Lung microvascular endothelial cell (primary cell): ENCODE measurements at places on chromosomes 6 and 20. TPM values are rescaled to one million over a fixed set of nuclear protein-coding genes. Genes with fewer than 3 reads are reported as not detected.

DNA sequence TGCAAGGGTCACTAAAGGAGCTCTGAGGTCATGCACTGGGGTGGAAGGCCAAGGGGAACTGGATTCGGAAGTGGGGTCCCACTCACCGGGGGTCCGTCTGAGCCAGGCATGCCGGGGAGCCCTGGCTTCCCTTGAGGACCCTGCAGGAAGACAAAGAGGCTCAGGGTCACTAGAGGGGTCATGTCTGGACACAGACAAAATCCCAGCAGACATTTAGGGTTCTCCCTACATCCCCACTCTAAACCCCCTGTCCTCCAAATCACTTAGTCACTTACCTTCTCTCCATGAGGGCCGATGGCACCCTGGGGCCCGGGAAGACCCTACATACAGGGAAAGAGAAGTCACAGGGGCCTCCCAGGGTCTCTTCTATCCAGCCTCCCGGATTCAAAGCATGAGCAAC is 15.4 kb downstream of the COL11A2 start:
- no peak for DNase-seq

- no peak for DNase-seq
Observed at GRCh38 chr20:19019734-19020364, 192.6 kb upstream of the SLC24A3 start.

DNA sequence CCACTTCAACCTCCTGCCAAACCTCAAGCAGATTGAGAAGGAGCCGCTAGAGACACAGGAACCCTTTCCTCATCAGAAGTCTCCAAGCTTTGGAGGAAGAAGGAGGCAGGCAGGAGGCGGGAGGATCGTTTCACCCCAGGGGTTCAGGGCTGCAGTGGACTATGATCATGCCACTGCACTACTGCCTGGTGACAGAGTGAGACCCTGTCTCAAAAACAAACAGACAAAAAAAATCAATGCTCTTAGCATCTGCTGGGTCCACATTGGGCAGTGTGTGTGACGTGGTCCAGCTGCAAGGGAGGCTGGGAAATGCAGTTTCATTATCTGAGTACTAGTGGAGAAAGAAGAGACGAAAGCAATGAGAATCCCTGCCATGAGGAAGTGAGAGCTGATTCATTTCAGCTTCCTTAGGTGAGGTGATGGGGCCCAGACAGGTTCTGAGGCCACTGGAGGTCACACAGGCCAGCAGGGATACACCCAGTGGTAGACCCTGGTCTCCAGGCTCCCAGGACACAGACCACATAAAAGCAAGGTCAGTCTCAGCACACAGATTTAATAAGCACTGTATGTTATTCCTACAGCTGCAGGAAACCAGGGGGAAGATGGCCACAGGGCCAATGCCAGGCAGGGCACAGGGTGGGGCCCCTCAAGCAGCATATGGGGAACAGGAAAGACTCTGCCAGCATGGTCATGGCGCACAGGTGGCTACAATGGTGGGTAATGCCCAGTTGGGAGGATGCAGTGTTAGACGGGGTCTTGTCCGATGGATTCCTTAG is 4.3 kb downstream of the GFRA4 start:
- no peak for DNase-seq

GRCh38 chr6:17959302-17959701 is 28.1 kb downstream of the KIF13A start:
- DNase-seq = no peak

DNA sequence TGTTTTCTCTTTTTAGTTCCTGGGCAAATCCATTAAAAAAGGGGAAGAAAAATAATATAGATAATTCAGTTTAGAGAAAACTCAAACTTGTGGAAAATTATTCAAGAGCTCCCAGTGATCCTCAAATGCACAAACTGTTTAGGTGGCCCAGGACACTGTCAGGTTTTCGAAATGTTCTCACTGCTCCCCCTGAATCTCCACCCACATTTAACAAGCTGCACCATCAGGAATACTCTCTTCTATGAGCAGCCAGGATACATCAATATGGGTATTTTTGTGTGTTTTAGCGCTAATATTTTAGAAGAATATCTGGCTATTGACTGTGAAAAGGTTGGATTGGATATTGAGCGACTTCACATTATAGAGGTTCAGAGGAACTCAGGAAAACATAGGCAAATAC is 43.9 kb downstream of the OR2B2 start:
- DNase-seq = no peak

DNA sequence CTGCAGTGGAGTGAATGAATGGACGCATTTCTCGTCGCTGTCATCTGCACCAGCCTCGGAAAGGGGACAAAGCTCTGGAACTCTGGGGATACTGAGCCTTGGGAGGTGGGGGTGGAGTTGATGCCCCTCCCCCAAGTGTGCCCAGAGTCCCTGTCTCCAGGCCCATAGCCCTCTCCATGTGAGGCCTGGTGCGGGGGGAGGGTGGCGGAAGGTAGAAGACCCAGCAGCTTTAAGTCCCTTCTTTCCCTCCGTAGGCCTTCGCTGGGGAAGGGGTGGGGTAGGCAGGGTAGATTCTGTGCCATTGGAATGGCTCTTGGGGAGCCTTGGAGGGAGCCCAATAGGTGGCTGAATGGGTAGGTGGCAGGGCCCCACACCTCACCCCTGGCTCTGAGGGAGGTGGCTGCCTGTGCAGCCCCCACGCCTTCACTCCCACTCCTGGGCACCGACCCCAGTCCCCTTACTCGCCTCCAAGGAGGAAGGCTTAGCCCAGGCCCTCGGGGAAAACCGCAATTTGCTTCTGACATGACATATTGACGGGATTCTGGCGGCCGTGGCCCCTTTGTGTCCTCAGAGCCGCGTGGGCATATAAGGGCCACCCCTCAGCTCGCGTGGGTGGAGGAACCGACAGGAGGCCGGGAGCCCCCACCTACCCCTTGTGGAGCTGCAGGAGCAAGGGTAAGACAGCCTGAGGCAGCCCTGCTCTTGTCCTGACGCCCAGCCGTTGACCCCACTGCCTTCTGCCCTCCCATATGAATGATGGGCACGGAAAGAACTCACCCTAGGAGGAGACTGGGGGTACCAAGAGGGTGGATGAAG is at the start of gene BPIFB3:
BPIFB3 (plus strand) TSS at position 613 of the 816 bp plus-strand sequence. CDS start 1,533 bp downstream, outside the sequence.
- no peak for DNase-seq

GRCh38 chr6:108113557-108114519 is 39.3 kb upstream of the OSTM1 start:
- DNase-seq = peak; percentile 56

DNA sequence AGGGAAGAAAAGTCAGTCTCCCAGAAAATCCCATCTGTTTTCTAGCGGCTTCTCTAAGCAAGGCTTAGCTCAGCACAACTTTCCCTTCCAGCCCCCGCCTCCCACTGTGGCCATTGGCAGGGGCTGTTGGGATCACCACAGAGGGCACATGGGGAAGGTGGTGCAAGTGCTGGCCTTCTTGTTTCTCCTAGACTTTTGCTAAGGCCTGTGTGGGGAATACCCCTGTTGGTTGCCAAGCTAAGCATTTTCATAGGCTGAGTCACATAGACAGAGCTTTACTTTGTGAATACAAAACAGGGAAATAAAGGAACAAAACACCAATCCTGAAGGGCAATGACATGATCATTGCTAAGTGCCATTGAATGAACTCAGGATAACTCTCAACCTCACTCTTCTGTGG is 32.4 kb upstream of the TIAM2 start:
- peak; percentile 59 for DNase-seq

GRCh38 chr6:139416146-139416545 is 41.7 kb upstream of the CITED2 start:
- no peak for DNase-seq

DNA sequence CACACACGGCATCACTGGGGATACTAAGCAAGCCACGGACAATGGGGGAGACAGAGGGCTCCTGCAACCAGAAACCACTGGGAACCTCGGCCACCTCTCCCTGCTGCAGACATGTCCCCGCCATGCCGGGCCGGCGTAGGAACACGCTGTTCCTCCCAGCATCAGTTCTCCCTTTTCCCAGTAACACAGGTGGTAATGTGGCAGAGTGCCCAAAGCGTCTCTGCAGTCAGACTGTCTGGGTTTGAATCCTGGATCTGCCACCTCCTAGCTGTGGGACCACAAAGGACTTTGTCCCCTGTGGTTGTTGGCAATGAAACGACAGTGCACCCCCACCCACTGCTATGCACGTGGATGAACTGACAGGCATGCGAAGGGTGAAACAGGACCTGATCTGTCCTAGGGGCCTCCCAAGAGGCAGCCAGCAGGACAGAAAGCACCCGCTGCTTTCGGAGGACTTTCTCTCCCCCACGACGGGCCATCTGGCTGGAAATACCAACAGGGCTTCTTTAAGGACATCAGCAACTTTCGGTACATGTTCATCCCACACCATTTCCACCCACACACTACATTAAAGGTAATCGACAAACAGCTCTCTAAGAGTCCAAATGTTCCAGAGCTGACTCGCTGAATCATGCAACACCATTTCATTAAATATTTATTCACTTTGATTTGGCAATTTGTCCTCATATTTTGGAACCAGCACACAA is 74.1 kb downstream of the SULF2 start:
- no peak for DNase-seq

DNA sequence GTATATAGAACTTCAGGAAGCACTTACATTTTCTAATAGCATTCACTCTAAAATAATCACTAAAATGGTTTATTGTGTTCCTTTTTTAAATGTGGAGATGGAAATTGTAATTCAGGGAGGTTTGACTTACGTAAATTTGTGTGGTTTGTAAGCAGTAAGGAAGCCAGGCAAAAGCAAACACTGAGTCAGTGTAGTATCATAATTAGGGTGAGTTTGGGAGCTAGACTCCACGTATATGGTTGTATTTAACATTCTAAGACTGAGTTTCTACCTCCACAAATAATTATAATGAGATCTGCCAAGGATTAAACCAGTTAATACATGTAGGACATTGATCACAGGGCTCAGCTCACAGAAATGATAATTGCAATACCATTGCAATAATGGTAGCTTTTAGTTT is 425.5 kb downstream of the CBLN4 start:
- no peak for DNase-seq

DNA sequence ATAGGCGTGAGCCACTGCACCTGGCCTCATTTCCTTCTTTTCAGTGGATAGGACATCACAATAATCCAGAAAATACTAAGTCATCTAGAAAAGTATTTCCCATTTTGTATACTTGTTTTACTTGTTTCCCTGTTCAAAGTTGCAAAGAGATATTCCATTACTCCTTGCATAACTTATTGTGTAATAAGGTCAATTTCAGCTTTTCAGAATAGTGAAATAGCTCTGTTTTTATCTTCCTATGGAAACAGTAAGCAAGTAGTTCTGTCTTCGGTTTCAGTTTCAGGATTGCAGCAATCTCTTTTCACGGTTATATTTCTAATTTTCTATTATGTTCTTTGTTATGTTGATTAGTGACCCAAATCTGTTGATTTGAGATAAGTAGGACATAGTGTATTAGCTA is 6.0 kb downstream of the STX11 start:
- DNase-seq = peak; percentile 21

GRCh38 chr6:53441035-53441493 is 92.3 kb upstream of the ELOVL5 start:
- DNase-seq = peak; percentile 23

DNA sequence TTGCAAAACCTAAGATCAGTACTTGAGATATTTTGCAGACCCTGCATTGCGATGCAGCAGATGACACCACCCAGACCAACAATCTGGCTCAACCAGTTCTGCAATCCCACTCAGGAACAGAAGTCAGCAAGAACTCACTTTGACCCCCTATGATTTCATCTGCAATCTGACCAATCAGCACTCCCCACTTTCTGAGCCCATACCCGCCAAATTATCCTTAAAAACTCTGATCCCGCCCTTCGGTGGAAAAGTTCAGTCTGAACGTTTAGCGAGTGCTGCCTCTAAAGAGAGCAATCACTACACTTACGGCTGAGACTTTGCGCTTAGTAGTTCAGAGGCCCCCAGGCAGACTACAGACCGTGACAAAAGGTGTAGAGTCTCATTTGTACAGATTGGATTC is 17.3 kb upstream of the KIAA1586 start:
- no peak for DNase-seq

DNA sequence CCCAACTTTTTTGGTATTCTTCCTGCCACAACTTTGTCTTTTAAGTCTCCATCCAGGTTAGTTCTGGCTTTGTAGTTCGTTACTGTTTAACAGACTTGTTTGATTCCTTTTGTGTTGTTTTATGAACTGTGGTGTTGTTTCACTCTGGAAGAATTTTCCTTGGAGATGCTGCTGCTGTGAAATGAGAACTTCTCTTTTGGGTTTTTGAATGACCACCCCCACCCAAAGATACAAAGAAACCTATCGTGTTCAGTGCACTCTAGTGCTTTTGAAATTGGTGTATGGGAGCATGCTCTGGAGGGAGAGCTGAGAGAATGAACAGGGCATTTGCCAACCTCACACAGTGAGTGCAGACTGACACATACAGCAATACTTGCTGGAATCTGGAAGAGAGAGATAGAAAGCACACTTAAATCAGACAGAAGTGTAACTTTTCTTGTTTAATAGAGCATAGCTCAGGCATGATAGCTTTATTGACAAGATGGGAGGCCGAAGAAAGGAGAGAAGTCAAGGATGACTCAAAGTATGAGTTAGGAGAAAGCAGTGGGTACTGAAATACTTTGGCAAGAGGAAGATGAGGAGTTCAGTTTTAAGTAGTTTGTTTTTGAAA is 293.1 kb downstream of the SOX4 start:
- DNase-seq = no peak

DNA sequence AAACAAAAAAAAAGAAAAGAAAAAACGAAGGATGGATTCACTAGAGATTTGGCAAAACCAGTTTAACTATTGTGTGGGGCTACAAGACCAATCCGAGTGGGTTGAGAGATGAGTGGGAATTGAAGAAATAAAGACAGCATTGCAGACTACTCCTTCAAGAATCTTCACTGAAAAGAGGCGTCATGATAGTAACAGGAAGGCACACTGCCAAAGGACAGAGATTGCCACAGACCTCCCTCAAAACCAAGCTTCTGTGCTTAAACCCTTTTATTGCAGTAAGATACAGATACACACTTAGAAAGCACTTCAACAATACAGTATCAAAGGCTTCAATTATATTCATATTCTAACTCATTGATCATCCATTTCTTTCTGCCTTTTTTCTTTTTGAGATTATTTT is 103.9 kb downstream of the IPCEF1 start:
- no peak for DNase-seq

DNA sequence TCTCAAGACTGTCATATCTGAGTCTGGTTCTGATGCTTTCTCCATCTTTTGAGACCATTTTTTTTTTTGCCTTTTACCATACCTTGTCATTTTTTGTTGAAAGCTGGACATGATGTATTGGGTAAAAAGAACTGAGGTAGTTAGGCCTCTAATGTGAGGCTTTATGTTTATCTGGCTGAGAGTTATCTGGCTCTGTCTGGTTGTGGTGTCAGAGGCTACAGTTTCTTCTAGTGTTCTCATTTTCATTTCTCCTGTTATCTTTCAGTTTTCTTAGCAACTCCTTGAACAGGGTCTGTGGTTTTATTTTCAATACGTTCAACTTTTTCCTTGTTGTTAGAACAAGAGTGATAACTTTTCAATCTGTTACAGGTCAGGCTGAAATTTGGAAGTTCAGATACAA is 49.2 kb upstream of the ATXN1 start:
- no peak for DNase-seq

GRCh38 chr20:20241976-20242375 is 125.9 kb upstream of the INSM1 start:
- DNase-seq = no peak

GMDS gene
- total RNA-seq = 7.2 and 7.7 TPM in 2 replicates

TMC2 gene
- not detected in 2 replicates for total RNA-seq

LINC00237 gene
- total RNA-seq = not detected in 2 replicates

SLCO4A1 gene
- 0.60 and 0.65 TPM in 2 replicates for total RNA-seq

SIRPD gene
- not detected in 2 replicates for total RNA-seq

EYA4 gene
- 0.22 and 0.40 TPM in 2 replicates for total RNA-seq

NRSN1 gene
- not detected in 2 replicates for total RNA-seq

ZNF311 gene
- under 0.01 and 0.22 TPM in 2 replicates for total RNA-seq

MYL9 gene
- 0.60 and 1.1 TPM in 2 replicates for total RNA-seq

BTN1A1 gene
- total RNA-seq = not detected in 2 replicates

OR2J3 gene
- total RNA-seq = not detected in 2 replicates

R3HDML gene
- total RNA-seq = not detected in 2 replicates
